Amygdala (tissue), 56 donors: ENCODE measurements at places on chromosomes 6 and 20.

DNA sequence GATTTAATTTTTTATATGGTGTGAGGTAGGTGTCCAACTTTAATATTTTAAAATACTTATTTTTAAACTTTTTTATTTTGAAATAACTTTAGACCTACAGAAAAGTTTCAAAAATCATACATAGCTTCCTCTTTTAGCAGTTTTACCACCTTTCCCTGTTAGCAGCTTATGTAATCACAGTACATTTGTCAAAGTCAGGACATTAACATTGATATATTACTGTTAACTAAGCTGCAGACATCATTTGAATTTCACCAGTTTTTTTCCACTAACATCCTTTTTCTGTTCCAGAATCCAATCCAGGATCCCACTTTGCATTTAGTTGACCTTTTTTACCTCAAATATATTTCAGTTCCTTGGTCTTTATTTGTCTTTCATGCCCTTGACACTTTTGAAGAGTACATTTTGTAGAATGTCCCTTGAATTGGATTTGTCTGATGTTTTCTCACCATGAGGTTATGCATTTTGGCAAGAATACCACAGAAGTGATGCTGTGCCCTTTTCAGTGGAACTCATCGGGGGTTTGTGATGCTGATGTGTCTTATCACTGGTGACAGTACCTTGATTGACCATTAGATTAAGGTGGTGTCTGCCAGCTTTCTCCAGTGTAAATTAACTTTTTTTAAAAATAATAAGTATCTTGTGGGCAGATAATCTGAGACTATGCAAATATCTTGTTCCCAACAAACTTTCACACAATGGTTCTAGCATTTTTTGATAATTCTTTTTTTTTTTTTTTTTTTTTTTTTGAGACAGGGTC is 33.4 kb downstream of the TTLL9 start:
- DNase-seq = no peak

- DNase-seq = no peak
These were observed 3.9 kb upstream of the PHACTR3 start for GRCh38 chr20:59600472-59600871.

DNA sequence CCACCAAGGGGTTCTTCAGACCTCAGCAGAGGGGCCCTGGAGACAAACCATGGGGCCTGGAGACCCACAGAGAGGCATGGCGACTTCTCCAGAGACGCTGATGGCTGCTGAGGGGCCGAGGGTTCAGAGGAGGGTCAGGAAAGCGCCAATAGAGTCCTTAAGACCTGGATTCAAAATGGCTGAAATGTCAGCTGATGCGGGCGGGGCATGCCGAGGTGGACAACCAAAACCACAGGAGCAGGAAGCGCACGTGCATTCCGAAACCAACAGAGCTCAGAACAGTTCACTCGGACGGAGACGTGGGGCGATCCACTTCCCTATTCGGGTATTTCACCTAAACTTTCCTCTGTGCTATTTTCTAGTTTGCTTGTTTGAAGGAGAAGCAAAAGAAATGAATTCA is 99.9 kb upstream of the RIN2 start:
- DNase-seq = no peak

DNA sequence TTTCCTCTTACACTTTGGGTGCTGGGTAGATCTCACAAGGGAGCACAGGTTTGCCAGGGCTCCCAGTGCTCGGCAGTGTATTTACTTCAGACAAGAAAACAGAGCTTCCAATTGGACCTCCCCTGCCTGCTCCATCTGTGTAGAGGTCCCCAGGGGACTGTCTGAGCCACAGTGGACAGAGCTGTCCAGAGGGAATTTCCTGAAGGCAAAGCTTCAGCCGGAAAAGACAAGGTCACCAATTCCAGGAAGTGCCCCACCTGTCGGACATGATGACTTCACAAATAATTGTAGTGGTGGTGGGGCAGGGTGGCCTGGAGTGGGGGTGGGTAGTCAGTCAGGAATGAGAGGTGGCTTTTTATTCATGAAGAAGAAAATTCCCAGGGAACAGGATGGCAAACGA is 18.6 kb downstream of the ADGRF5 start:
- no peak for DNase-seq

GRCh38 chr6:156782691-156783320 is 5.6 kb downstream of the ARID1B start:
- no peak for DNase-seq

DNA sequence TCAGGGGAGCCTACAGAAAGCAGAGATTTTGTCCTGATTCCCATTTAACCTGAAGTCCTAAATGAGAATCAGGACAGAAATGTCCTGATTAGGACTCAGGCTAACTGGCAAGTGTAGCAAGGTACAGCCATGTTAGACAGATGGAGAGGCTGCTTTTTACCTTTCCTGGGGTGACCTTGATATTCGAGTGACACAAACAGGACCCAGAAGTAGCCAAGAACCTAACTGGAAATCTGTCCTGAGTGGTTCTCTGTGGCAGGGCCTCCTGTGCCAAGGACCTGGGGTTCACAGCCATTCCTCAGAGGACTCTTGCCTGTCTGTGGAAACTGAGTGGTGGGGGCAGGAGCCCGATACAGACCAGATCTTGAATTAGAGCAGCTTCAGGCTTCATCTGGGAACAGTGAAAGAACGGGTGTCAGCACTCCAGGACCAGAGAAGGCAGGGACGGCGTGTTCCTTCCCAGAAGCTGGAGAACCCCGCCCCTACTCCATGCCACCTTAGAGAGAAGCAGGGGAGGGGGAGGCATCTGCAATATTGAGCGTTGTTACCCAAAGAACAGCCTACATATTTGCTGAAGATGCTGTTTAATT is 4.3 kb upstream of the FUCA2 start:
- DNase-seq = no peak

DNA sequence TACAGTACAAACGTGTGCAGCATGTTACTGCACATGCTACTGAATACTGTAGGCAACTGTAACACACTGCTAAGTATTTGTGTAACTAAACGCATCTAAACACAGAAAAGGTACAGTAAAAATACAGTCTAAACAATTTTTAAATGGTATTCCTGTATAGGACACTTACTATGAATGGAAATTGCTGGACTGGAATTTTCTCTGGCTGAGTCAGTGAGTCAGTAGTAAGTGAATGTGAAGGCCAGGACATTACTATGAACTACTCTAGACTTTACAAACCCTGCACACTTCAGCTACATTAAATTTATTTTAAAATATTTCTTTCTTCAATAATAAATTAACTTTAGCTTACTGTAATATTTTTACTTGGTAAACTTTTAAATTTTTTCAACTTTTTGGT is 225.0 kb upstream of the TENT5A start:
- DNase-seq = no peak

DNA sequence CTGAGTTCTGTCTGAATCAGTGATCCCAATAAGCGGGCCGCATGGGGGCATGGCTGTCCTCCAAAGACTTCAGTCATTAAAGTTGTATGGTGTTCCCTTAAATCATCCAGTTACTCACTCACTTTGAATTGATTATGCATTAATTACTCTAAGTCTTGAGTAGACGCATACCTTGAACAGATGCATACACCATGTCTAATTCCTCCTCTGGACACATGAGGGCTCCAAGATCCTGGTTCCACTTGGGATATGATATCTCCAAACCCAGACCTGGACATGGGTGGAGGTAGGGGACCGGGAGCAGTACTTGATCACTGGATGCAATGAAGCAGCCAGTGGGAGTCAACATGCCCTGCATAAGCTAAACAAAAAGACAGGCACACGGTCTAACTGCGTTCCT is 204.5 kb downstream of the FNDC1 start:
- DNase-seq = no peak

- no peak for DNase-seq
These were observed 82.9 kb upstream of the EXOC2 start for GRCh38 chr6:775863-776262.

GRCh38 chr6:106540432-106540831 is 88.9 kb downstream of the RTN4IP1 start:
- DNase-seq = no peak

GRCh38 chr6:56477241-56477640 is 165.4 kb downstream of the DST start:
- peak; percentile 1 for DNase-seq

- DNase-seq = no peak
These were observed 9.8 kb upstream of the ZNF831 start for GRCh38 chr20:59153832-59154231.

- no peak for DNase-seq
These were observed 20.1 kb upstream of the FAM83C start for GRCh38 chr20:35312318-35312717.

- no peak for DNase-seq
These were observed 73.8 kb downstream of the TSHZ2 start for GRCh38 chr20:53045941-53046340.

DNA sequence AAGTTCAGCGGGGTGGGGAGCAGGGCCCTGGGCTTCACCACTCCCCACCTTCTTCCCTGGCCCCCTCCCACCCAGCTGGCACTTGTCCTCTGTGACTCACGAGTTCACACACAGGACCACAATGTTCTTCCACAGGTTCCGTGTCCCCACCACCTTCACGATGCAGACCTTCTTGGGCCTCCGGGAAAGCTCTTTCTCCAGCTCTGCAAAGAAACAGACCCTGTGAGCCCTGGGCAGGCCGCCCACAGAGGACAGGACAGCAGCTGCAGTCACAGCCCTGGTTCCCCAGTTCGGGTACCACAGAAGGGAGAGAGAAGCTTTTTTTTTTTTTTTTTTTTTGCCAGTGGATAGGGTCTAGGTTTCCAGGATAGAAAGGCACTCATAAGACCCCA is 30.9 kb downstream of the PSMG4 start:
- DNase-seq = no peak

GRCh38 chr6:5566718-5567117 is 305.4 kb downstream of the FARS2 start:
- DNase-seq = no peak

DNA sequence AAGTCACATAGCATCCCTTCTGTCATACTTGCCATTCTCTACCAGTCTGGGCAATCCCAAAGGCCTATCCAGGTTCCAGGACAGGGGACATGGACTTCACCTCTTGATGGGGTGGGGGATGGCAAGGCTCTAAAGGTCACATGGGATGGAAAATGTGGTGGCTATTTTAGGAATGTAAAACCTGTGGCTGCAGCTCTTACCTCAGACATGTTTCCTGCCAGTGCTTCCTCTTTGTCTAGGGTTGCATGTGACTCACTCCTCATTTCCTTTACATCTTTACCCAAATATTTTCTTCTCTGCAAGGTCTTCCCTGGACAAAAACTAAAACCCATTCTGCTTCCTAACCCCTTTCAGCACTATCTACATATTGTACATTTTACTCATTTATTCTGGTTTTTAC is 135.7 kb downstream of the BTBD3 start:
- DNase-seq = no peak

GRCh38 chr6:15077006-15077405 is 168.9 kb upstream of the JARID2 start:
- no peak for DNase-seq

DNA sequence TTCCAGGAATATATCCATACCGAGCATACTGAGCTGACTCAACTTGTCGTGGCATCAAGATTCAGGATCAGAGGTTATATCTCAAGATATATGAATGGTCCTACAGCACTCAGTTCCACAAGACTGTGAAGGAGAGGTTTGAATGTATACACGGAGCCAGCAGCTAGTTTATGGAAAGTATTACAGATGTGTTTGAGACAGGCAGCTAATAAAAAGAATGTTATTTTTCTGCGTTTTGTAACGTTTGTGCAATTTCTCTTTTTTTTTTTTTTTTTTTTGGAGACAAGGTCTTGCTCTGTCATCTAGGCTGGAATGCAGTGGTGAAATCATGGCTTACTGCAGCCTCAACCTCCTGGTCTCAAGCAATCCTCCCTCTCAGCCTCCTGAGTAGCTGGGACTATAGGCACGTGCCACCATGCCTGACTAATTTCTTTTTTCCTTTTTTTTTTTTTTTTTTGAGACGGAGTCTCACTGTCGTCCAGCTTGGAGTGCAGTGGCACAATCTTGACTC is 3.4 kb upstream of the FAM110A start:
- no peak for DNase-seq

GRCh38 chr6:138498629-138499302 is 528 bp downstream of the NHSL1 start:
- DNase-seq = no peak

- no peak for DNase-seq
These were observed 138.7 kb upstream of the BACH2 start for GRCh38 chr6:90435207-90435899.

DNA sequence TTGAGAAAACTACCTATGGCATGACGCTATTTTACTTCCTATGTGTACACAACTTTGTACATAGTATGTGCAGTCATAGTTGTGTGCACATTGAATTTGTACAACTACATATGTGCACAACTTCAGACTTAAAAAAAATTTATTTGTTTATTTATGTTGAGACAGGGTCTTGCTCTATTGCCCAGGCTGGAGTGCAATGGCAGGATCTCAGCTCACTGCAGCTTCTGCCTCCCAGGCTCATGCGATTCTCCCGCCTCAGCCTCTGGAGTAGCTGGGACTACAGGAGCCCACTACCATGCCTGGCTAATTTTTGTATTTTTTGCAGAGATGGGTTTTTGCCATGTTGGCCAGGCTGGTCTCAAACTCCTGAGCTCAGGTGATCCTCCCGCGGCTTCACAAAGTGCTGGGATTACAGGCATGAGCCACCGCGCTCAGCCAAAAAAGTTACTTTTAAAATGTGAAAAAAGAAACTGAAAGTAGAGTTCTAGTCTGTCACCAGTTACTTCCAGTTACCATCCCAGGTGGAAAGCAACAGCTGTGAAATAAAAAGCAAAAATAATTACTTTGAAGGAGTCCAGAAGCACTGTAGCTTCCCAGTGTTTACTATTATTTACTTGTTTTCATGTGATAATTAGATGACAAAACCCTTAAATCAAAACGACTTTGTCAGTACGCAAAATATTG is 1.7 kb upstream of the ZKSCAN8 start:
- no peak for DNase-seq

- no peak for DNase-seq
These were observed 51.9 kb downstream of the CARMIL1 start for GRCh38 chr6:25330796-25331685.

GRCh38 chr6:101777646-101778045 is 384.1 kb downstream of the GRIK2 start:
- no peak for DNase-seq

GRCh38 chr20:50335866-50336265 is 145.2 kb downstream of the CEBPB start:
- no peak for DNase-seq

DNA sequence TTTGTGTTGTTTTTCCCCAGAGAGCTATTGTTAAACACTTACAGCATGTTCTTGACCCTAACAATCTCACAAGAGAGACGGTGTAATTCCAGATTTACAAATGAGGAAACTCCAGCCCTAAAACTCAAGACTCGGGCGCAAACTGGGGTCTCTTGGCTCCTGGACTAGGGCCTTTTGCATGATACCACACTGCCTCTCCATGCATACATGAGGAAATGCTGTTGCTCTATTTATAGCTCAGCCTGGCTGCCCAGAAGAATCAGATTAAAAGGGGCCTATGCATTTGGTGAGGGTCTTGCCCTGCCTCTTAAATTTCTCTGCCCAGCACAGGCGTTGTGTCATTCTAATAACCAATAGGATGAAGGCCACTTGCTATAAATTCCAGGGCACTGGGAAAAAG is 30.5 kb upstream of the SNRPB2 start:
- no peak for DNase-seq

DNA sequence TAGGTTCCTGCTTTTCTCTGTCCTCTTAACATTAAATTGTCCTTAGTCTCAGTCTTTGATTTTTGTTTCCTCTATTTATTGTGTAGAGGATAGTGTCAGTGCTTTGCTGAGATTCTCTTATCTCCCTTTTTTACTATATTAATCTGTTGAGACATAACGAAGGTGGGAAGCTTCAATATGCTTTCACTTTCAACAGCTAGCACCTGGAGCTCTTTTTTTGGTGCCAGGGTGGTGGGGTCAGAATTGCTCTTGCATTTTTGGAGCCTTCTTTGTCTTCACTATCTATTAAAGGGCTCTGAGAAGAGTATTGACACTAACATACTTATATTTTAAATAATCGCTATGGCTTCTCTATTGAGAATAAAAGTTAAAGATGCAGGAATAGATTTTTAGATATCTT is 97.1 kb upstream of the EPHA7 start:
- no peak for DNase-seq
